ENCODE measurements at places on chromosomes 1 and 21. TPM values are rescaled to one million over a fixed set of nuclear protein-coding genes. Genes with fewer than 3 reads are reported as not detected.

DNA sequence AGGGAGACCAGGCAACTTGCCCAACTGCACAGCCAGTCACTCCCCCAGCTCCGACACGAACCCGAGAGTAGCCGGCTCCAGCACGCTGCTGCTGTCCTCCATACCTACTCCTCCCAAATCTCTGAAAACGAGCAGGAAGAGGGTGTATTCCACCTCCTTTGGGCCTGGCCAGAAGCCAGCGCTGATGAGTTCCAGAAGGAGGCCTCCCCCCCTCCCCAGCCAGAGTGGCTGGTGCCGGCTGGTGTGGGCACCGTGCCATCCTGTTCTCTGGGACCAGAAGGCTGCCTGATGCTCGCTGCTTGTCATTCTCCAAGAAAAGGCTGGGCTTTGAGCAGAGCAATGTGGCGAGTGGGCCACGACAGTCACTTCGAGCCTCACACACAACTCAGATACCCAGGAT lies 22.2 kb downstream of the KCNN3 start:
- no peak for DNase-seq

DNA sequence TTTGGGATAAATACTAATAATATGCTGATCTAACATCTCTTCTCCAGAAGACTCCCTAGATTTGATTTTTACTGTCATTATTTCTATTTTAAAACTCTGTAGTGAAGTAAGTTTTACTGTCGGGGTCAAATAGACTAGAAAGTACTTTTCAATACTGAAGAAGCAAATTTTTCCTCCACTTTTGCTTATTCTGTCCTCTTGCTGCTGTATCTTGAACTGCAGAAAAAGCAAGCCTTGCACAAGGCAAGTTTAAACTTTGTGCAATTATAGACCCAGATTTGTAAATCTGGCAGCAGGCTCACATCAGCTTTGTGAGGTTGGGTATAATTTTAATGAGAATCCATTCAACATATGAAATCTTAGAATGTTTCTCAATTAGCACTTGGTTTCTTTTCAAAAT lies 151.1 kb upstream of the ETS2 start:
- no peak for DNase-seq

HHIPL2 gene
- not detected for total RNA-seq

DNA sequence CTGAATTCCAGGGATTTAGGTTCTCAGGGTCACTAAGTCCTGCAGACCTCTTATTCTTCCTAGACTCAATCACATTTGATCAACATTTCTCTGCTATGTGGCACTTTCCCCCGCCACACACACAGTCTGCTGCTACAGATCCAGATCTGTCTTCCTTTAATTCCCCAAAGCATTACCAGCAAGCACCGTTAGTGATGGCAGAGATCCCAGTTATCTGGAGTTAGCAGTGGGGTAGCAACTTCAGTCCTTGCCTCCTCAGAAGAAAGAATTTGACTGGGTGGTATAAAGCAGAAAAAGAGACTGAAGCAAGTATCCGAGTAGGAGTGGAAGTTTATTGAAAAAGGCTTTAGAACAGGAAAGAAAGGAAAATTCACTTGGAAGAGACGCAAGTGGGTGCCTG lies 100.4 kb upstream of the ETV3 start:
- no peak for DNase-seq

- peak; percentile 75 for DNase-seq
These were observed 586 bp upstream of the AGPAT3 start for GRCh38 chr21:43864313-43864961.

- DNase-seq, result peak; percentile 44
These were observed 18.1 kb upstream of the LBR start for GRCh38 chr1:225445639-225446594.

SUMO3 gene
- 32.2 TPM for total RNA-seq

PRAMEF4 gene
- total RNA-seq, result not detected

DNA sequence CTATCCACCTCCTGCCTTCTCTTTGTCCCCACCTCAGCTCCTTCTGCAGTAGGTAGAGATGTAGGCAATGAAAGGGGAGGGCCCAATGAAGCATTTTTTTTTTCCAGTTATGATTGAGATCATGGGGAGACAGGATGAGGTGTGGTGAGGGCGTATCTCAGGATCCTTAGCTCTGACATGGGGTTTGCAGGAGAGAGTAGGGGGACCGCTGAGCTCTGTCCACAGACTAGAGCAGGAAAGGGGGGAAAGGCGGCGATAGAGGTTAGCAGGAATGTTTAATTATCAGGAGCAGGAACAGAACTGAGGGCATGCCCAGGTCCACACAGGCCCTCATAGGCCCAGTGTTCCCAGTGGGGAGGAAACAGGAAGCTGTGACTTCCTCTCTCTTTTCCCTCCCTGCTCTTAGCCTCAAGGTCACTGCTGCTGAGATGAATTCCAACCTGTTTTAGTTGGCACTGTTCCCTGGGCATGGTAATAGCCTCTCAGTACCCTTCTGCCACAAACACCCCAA lies 901 bp upstream of the RXFP4 start:
- DNase-seq, result no peak

TSPAN2 gene
- total RNA-seq, result 0.60 TPM

DNA sequence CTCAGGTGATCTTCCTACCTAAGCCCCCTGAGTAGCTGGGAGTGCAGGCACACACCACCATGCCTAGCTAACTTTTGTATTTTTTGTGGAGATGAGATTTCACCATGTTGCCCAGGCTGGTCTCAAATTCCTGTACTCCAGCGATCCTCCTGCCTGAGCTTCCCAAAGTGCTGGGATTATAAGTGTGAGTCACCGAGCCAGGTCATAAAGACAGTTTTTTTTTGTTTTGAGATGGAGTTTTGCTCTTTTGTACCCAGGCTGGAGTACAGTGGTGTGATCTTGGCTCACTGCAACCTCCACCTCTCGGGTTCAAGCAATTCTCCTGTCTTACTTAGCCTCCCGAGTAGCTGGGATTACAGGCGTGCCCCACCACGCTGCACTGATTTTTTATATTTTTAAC lies 42.1 kb downstream of the KIF1B start:
- DNase-seq, result no peak

LMX1A gene
- not detected for total RNA-seq

DNA sequence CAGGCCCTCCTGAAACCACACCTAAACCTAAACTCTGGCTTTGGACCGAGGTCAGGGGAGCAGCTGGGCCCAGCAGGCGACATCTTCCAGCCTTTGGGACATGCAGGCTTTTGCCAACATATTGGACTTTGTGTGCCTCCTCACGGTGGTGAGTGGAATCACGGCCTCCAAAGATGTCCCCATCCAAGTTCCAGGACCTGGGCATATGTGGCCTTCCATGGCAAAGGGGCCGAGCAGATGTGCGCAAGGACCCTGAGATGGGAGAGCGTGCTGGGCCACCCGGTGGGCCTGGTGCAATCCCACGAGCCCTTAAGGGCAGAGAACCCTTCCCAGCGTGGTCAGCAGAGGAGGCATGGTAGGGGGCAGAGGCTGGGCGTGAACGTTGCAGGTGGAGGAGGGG lies 160.8 kb upstream of the C1orf174 start:
- DNase-seq, result no peak

TMEM53 gene
- 27.5 TPM for total RNA-seq

GRCh38 chr1:106492880-106493279 lies 563.6 kb upstream of the PRMT6 start:
- no peak for DNase-seq

- DNase-seq, result no peak
These were observed 311.2 kb upstream of the VAMP3 start for GRCh38 chr1:7459914-7460313.

GRCh38 chr1:151972542-151973248 lies 21.0 kb downstream of the S100A10 start:
- no peak for DNase-seq

DNA sequence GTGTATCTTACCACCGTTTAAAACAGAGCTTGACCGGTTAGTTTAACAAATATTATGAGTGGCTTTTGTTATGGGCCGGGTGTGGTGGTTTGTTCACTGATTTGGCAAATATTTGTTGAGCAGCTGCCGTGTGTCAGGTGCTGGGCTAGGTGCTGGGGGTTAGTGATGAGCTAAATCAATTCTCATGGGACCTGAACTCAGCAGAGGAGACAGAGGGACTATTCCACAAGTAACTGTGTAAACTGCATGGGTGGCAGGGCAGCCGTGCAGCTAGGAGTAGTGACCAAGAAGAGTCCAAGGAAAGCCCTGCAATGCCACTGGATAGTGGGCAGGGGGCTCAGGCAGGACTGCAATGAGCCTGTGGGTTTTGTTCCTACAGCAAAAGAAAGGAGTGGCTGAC lies 11.2 kb upstream of the C2CD2 start:
- peak; percentile 33 for DNase-seq

All from left lobe of liver (tissue), 2 donors.